Activated CD4-positive, CD25-positive, alpha-beta regulatory T cell (primary cell): ENCODE measurements at places on chromosomes 6 and 20.

GRCh38 chr6:89216411-89216810 lies 747 bp downstream of the GABRR1 start:
- DNase-seq: no peak

- DNase-seq: no peak
Observed at GRCh38 chr6:165983112-165984072, 184.3 kb downstream of the TBXT start.

- DNase-seq: no peak
Observed at GRCh38 chr6:124495665-124496190, 466.5 kb upstream of the RNF217 start.

DNA sequence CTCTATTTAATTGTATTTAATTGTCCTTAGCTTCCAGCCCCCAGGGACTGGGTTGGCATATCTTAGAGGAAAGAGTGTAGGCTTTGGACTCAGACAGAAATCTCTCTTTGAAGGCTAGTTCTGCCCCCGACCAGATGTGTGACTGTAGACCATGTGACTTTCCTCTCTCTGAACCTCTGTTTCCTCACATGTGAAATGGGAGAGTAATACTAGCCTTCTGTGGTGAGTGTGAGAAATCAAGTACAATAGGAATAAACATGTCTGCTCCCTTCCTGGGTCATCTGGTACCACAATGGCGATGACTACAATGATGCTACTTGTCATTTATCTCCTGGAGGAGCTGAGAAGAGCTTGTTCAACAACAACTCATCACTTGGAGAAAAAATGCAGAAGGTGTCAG lies 179.9 kb downstream of the LRFN2 start:
- no peak for DNase-seq

GRCh38 chr6:3541006-3541585 lies 84.2 kb upstream of the SLC22A23 start:
- no peak for DNase-seq

DNA sequence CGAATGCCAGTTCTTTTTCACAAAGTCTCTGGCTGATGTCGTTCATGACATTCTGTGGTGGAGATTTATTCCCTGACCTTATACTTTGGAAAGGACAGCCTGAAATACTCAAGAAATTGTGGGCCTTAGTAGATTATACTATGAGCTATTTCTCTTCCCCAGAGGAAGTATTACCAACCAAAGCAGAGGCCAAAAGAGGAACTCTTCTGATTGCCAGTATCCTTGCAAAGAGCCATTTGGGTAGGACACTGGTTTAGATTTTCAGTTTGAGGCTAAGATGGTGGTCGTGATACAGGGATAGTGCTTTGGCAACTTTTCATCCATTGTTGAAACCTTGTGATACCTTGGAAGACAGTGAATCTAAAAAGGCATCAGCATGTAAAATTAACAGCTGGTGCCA lies 327.3 kb downstream of the HACE1 start:
- DNase-seq: no peak

DNA sequence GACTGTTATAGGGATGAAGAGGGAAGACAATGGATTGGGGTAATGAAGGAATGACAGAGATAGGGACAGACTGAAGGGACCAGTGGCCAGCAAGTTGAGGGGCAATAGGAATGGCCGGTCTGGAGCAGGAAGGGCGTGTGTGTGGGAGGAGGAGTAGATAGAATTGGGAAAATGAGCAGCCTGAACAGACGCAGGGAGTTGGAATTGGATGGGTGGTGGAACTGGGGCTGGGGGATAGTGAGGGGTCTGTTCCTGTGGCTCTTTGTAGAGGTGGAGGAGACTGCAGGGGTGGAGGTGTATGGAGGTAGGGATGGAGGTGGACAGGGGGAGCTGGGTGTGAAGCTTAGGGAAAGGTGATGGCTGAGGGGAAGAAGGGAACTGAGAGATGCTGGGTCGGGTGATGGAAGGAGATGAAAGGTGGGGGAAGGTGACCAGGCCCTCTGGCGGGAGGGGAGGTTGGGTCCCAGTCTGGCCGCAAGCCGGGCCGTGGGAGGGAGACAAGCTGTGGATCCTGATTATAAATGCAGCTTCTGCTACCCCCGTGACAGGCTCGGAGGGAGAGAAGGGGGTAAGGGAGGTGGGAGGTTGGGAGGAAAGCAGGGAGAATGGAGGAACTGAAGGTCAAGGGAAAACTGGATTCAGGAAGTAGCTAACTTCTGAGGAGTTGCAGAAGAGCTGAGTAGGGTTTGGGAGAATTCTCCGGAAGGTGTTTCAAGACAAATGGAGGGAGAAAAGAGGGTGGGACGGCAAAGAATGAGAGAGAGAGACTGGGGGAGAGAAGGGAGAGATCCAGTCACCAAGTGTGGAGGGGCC lies 5.2 kb downstream of the SYNGAP1 start:
- no peak for DNase-seq

- no peak for DNase-seq
Observed at GRCh38 chr6:96157018-96157565, 141.3 kb downstream of the FUT9 start.

DNA sequence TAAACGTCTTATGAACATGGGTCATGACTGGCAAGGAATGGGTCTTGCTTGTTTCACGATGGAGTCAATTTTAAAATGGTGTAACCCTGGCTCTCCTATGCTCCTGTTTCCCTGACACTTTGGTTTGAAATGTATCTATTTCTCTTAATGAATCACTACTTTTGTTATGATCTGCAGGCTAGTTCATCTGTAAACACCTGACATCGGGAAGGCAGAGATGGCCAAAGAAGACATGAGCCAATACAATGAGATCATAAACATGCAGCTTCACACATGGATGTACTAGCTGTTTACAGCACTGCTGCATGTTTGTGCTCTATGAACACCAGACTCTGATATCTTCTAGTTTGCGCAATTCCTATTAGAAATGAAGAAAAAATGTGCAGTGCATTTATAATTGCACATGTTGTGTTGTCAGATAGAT lies 11.0 kb upstream of the RAD21L1 start:
- no peak for DNase-seq
